ENCODE measurements at places on chromosomes 4 and X.

DNA sequence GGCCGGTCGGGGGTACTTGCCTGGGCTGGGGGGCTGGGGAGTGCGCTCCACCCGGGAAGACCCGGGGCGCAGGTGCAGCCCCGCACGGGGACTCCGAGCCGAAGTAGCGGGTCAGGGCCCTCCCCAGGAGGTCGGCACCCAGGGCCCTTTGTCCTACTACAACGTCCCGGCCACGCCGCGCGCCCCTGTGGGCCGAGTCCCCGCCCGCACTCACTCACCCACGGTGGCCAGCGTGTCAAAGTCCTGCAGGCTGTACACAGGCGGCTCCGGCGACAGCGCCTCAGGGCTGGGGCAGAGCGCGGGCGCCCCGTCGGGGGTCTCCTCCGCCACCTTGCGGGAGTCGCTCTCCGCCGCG is 602 bp downstream of the PRKX start:
- DNase-seq = no peak

GRCh38 chr4:98619180-98619579 is 39.2 kb downstream of the TSPAN5 start:
- DNase-seq = no peak

- DNase-seq = no peak
Observed at GRCh38 chr4:71287305-71287704, 51.5 kb upstream of the SLC4A4 start.

GRCh38 chrX:17442898-17443297 is 67.9 kb downstream of the NHS start:
- DNase-seq = no peak

GRCh38 chrX:53357799-53358530 is 64.5 kb downstream of the SMC1A start:
- DNase-seq = no peak

DNA sequence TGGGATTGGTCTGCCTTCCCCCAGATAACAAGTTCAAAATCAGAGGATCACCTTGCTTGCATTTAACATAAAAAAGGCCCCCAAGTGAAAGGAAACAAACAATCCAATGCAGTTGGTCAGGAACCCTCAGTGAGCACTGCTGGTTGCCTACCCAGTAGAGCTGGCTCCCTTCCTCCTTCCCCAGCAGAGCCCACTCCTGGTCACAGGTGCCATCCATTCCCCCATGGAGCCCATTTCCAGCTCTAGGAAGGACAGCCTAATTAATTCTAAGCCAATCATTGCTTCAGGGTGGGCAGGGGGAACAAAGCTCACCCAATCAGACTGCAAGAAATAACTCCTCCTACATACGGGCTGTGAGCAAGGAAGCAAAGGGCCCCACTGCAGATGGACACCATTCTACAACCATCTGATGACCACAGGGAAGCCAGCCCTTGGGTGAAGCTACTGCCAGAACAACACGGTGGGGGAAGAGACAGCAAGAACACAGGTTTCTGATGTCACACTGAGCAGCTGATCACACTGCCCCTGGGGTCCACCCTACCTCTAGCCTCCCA is 86.5 kb downstream of the SH3KBP1 start:
- DNase-seq = no peak

DNA sequence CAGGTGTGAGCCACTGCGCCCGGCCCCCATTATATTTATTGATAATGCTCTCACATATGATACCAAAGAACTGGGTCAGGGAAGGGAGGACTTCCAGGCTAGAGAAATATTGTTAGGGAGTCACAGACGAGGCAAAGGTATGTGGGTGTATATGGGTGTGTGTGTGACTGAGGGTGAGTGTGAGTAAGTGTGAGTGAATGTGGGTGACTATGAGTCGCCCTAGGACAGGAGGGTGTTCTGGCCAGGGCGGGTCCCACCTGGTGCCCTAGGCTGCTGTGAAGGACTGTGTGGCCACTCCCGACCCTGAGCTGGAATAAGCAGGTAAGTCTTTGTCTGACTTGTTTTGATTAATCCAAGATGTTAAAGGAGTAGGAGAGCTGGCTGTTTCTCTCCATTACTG is 34.4 kb downstream of the RWDD4 start:
- DNase-seq = no peak

DNA sequence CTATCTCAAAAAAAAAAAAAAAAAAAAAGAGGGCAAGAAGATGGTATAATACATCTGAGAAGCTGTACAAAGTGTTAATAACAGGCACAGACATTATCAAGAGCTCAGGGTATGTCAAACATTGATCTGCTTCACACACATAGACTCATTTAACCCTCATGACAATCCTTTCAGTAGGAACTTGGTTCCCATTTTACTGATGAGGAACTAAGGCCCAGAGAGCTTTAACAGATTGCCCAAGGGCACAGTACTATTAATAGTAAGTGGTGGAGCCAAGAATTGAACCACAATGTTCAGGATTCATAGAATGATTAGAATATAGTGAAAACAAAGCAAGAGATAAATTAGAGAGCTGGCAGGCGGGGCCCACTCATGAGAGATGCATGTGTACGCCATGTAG is 154.4 kb downstream of the EFHC2 start:
- DNase-seq = no peak

GRCh38 chrX:136549226-136549625 is 17.2 kb downstream of the VGLL1 start:
- DNase-seq = no peak

DNA sequence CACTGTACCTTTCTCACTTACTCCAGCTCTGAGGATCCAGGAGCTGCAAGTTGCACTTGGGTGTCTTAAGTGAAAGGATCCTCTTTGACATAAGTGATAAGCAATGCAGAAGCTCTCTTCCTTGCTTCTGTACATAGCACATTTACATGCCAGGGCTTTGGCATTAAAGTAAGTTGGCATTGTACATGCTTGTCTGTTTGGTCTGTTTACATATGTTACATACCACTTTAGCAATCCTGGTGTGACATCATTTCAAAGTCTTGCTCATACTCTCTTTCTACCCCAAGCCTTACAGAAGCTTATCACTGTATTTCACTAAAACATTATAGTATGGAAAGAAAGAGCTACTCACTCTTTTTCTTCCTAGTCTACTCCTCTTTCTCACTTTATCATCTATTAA is 2548.3 kb downstream of the ARAP2 start:
- DNase-seq = no peak

DNA sequence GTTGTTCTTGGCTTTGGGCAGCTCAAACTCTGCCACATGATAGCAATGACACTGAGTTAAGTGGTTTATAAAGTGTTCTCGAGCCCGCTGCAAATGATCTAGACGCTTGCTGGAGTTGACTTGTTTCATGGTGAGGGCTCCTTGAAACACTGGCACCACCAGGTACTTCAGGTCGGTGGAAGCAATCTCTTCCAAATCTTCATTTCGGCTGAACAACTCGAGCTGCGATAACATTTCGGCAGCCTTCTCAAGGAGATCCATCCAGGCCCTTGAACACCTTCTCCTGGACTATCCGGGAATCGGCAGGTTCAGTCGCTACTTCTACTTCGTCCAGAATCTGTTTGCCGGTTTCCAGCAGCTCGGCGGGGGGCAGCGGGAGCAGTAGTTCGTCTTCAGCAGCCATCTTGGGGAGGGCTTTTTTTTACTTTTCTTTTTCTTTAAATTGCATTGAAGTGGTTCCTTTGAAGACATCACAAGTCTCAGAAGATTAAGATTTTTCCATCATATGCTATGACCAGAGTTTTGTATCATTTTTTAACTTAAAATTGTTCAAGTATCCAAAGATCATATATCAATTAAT is 28.0 kb downstream of the HNRNPDL start:
- no peak for DNase-seq

DNA sequence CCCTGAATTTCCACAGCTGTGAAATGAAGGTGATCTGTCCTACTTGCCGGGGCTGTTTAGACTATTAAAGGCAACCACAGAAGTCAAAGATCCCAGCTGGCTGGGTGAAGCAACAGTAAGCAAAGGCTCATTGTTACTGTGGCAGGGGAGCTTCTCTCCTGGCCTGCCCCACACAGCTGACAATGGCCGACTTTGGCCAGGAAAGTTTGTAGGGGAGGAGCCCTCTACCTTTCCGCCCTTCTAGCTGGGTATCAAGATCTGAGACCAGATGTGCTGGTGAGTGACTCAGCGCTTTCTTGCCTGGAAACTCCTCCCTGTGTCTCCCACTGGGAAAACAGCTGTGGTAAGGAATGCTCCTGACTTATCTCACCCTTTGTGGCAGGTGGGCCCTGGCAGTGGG is 21.1 kb downstream of the RASSF6 start:
- DNase-seq = no peak

- no peak for DNase-seq
Observed at GRCh38 chrX:140149761-140150160, 184.4 kb upstream of the CXorf66 start.

DNA sequence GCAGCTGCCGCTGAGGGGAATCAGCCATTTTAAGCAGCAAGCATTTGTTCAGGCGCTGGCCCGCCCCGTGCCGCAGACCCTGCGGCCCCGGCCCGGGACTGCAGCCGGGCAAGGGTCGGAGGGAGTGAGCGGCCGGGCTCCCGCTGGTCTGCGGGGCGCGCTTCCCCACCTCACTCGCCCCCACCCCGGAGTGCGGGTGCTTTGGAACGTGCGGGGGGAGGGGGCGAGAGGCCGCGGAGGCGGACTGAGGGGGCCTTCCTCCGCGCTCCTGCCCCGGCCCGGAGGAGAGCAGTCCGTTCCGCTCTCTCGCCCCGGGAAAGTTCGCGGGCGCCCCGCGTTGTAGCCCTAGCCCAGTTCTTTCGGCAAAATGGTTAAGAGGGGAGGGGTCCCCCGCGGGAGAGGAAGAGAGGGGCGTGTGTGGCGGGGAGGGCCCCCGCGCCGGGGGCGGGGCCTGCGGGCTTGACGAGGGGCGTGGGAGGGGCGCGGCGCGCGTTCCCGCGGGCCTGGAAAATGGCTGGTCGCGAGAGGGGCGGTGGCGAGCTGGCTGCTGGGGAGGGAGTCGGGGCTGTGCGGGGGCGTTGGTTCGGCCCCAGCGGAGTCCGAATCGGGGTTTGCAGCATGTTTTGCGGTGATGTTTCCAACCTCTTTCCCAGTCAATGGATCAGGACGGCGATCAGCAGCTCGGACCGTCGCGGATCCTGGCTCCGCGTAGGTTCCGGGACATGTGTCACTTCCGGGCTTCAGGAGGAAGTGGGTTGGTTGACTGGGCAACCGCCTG is 942 bp downstream of the ING2 start:
- DNase-seq = peak; percentile 78

DNA sequence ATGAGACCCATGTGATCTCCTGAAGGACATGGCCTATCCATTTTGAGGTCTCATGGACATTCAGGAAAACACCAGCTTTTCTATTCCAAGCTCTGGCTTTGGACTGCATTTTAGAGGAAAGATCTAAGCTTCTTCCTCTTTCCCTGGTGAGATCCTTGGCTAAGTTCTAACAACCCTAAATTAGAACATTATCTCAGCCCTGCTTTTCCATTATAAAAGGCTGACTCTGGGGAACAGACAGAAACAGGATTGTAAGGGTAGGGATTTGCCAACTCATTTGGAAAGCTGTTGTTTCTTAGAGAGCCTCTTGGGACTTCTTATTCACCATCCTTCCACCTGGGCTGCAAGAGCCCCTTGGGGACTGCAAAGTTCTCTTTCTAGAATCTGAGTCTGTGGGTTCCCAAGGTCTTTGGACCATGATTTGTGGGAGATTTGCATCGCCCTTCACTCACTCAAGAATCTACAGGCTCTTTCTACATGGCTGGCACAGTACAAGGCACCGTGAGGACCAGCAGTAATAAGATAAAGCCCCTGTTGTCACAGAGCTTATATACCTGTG is 146.9 kb downstream of the FNIP2 start:
- DNase-seq = no peak

- no peak for DNase-seq
Observed at GRCh38 chr4:37648084-37648817, 37.9 kb downstream of the RELL1 start.

GRCh38 chrX:54550821-54551220 is 20.8 kb downstream of the GNL3L start:
- no peak for DNase-seq

- no peak for DNase-seq
Observed at GRCh38 chrX:115559672-115560071, 1.3 kb upstream of the PLS3 start.

DNA sequence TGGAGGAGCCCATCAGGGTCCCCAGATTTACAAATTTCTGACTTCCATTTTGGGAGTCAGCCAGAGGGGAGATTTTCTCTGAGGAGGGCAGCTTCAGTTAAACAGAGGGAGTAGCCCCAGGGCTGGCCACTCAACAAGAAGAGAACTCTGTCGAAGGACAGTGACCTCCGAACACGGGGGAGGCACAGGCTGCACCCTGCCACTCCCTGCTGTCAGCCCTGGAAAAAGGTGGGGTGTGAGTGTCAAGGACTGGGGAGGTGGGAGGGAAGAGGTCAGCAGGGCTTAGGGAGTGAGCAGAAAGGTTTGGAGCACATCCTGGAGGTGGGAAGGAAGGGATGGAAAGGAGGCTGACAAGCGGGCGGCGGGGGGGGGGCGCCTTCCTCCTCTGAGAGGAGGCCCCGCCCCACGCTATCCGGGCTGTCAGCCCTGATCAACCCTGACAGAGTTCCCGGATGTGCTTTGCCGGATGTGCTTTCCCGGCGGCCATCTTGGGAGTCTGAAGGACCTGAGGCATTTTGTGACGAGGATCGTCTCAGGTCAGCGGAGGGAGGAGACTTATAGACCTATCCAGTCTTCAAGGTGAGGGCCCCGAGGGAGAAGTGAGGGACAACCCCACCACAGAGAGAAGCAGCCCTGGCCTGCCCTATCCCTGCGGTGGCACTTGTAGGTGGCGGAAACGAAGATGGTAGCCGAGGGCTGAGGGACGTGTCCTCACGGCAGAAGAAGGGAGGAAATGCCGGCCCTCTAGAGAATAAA is at the start of gene MAGEC1:
Gene MAGEC1 (plus strand): TSS at position 495 of the 756 bp plus-strand sequence. CDS start 1,179 bp downstream, outside the sequence.
- no peak for DNase-seq

DNA sequence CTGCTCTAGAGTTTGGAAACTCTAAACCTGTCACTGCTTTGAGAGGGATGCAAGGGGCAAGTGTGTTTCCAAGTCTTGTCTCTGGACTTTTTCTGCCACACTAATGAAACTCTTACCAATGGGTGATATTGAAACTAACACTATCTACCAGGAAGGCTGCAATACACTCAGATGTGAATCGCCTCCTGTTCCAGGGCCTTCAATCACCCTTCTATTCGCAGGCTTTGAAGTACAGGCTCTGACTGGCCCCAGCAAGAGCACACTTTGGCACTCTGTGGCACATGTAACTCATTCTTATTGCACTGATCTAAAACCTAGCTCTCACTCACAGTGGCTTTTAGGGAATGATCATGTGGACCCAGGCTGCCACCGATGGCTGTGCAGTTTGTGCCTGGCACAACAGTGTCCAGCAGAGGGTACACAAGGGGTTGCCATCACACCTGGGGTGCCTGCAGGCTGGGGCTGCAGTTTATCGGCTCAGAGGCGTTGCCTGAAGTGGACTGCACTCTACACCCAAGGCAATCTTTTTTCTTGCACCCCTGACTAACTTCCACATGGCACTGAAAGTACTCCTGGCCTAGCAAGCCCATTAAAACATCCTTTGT is 210.8 kb downstream of the MGST2 start:
- DNase-seq = no peak

DNA sequence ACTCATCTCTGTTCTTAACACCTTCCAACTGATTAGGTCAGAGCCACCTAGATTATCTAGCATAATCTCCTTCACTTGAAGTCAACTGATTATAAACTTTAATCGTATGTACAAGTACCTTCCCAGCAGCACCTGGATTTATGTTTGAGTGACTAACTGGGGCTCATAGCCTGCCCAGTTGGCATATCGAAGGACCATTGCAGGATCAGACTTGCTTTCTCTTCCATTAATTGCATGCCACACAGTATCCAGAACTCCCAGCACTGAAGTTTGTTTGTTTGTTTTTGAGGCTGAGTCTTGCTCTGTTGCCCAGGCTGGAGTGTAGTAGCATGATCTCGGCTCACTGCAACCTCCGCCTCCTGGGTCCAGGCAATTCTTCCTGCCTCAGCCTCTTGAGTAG is 27.9 kb downstream of the GRK4 start:
- DNase-seq = no peak

Measured in effector memory CD4-positive, alpha-beta T cell (primary cell).